Cortex of kidney (tissue), 1 donor: ENCODE measurements at places on chromosomes 12 and 14.

- no peak for DNase-seq
Observed at GRCh38 chr14:104968153-104968527, 10.0 kb downstream of the AHNAK2 start.

DNA sequence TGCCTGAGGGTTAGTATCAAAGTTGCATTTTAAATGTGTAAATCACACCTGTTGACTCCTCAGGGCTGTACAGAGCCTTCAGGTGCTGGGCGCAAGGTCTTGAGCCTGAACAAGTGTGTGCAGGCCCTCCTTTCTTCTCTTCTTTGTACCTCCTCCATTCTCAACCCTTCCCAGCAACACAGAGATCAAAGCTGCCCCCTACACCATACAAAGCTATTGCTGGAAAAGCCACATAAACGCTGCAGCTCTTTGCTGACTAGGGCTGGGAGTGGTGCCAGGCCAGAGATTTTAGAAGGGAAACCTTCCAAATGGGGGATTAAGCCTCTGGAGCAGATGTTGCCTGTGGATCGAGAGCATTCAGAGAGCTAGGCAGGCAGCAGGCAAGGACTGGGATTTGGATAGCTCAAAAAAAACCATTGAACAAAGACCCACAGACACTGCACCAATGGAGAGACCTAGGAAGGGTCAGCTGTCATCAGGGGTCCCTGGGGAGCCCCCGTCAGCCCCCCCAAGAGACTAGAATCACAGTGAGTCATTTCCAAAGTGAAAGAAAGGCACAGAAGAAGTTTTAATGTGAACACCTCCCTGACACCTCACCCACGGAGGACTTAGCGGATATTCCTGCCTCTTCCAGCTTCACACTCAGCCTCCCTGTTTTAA is 18.2 kb upstream of the SUSD6 start:
- no peak for DNase-seq

DNA sequence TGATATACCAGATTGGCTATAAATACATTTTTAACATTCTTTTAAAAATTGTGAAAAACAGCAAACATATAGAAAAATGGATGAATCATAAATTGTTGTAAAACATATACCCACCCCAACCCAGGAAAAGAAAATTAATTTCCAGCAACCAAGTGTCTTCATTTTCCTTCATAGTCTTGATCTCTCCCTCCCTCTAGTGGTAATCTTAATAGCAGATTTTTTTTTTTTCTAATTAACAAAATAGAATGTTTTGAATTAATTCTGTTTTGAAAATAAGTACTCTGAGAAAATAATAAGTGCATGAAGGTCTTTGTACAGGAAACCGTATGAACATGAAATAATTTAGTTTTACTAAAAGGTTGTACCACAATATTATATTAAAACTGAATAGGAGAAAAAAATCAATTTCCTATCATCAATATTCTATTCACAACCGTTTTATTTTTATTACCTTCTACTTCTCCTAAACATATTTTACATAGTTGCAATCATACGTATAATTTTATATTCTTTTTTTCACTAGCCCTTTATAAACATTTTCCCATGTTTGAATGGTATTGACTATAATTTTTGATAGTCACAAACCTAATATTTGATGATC is 7.0 kb downstream of the ETNK1 start:
- no peak for DNase-seq

DNA sequence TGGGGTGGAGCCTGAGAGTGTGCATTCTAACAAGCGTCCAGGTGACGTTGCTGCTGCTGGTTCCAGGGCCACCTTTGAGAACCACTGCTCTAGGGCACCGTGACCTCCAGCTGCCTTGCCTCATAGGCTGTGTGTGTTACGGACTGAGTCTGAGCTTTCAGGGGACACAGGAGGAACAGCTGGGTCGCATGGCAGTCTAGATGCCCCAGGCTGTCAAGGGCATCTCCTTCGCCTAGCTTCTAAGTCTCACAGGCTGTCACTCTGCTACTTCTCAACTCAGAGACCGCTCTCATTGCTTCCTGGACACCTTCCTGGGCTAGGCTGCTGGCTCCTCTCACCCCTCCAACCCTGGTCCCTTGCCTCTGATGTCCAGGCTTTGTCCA is 965 bp downstream of the KRT73 start:
- DNase-seq = no peak

DNA sequence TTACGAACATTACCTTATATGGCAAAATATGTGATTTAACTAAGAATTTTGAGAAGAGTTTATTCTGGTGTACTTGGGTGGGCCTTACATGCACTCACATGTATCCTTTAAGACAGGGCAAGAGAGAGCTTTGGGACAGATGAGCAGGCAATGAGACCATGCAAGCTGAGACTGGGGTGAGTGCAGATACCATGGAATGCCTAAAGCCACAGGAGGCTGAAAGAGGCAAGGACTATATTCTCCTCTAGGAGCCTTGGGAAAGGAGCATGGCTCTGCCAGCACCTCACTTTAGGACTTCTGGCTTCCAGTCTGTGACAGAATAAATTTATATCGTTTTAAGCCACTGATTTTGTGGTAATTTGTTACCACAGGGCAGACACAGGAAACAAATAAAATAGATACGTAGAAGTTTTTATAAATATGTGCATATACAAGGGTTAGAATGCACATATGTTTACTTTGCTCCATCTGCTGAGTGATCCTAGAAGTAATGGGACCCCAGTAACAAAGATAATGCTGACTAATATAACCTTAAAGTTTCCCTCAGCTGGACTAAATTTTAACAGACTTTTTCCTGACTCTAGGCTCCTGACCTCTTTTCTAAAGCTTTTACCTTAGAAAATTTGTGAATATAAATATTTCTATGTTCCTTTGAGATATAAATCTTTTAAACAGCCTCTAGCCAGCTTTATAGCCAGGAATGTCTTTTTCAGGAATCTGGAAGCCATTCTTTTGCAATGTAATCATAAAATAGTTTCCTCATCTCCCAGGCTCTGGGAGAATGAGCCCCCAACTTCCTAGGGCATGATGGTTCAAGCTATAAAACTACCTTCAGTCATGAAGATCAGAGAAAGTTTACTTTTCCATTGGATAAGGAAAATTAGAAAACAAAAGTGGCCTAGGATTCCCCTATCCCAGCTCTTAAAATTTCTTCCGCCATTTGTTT is 216.8 kb downstream of the PPFIA2 start:
- DNase-seq = no peak

- no peak for DNase-seq
Observed at GRCh38 chr12:129927316-129927900, 23.6 kb upstream of the TMEM132D start.
